ENCODE measurements at places on chromosomes 7 and 10. TPM values are rescaled to one million over a fixed set of nuclear protein-coding genes. Genes with fewer than 3 reads are reported as not detected.

GRCh38 chr7:131011432-131011742, 277.4 kb upstream of the KLF14 start:
- H3K36me3 ChIP-seq: no peaks in the 10 kb centered on the region
- H3K4me1 ChIP-seq: peaks cover 57% of the 10 kb centered on the region
- no peak for DNase-seq
- H3K27me3 ChIP-seq: no peaks in the 10 kb centered on the region

DNA sequence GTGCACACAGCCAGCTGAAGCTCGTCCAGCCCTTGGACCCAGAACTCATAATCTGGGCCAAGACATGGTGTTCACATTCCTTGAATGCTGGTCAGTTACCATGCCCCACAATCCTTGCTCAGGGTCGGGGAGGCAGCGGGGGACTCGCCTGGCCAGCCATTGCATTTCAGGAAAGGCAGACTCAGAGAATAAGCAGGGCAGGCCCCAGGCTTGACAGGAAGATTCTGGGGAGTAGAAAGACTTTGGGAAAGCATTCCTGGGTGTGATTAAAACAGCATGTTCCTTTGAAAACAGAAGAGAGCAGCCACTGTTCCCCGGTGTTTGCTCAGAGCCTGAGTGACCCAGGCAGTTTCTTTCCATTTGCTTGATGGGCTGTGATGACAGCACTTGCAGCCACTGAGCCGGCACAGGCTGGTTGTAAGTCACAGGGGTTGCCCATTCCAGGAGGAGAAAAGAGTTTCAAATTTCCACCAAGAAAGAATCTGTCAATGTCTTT, 473.7 kb downstream of the TYW1 start:
- no peaks in the 10 kb centered on the region for H3K4me1 ChIP-seq
- no peak overlapping the region for H3K4me3 ChIP-seq
- no peak overlapping the region for H3K27ac ChIP-seq
- no peak for DNase-seq

DNA sequence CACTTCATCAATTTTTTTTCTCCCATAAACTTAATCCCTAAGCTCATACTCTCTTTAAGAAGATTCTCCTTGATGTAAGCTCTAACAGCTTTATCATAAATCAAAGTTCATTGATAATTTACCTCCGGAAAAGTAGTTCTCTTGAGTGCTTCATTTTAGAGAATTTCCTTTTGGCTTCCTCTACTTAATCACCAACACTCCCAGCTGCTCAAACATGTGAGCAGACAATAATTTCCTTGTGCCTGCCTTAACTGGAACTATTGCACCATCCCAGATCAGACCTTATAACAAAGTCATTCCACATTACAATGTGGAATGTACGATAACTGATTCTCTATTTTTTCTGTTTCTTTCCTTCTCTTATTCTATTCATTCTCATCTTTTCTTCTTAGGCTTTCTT, 5.9 kb downstream of the FEZF1 start:
- H3K36me3 ChIP-seq: no peaks in the 10 kb centered on the region
- no peak for DNase-seq
- H3K27me3 ChIP-seq: peaks cover 39% of the 10 kb centered on the region
- no peaks in the 10 kb centered on the region for H3K4me1 ChIP-seq

DNA sequence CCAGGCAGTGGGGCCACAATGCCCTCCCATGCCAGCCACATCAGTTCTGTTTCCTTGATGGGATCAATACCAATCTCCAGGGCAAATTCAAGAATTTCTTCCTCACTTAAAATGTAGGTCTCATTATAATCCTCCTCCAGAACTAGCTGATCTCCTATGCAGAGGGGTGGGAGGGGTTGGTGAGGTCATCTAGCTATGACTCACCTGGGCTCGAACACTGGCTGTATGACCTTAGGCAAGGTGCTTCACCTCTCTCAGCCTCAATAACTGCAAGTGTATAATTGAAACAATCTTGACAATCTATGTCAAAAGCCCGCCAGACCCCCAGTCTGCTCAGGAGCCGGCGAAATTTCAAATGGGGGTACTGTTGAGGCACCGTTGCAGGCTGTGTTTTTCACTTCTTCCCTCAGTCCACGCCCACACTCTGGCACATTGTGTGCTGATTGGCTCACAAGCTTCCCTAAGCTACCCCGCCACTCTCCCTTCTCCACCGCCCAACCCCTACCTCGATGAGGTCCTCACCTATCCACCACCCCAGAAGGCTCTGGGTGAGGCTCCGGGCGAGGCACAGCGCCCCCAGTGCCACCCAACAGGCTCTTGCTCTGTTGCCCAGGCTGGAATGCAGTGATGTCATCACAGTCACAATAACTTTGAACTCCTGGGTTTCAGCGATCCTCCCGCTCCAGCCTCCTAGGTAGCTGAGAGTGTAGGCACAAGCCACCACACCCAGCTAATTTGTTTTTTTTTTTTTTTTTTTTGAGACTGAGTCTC, 70.5 kb downstream of the ZNF22 start:
- no peak for DNase-seq
- H3K27ac ChIP-seq: no peak overlapping the region
- H3K4me1 ChIP-seq: no peaks in the 10 kb centered on the region

DNA sequence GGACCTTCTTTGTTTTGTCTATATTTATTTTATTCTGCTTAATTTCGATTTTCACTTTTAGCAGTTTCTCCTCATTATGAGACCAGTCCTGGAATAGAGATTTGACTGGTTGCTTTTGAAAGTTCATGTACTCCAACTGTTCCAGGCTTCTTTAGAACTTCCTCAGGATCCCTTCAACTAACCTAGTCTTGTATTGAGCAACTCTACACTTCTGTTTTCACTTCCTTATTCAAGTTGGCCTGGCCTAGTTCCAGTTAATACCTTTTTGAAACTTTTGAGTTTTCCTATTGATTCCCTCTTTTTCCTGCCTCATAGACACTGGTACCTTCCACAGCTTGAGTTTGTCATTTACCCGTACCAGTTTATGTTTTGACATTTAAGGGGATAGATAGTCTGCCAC, 421.7 kb downstream of the ATRNL1 start:
- no peaks in the 10 kb centered on the region for H3K36me3 ChIP-seq
- no peak overlapping the region for H3K4me3 ChIP-seq
- no peaks in the 10 kb centered on the region for H3K4me1 ChIP-seq
- no peak for DNase-seq
- no peaks in the 10 kb centered on the region for H3K27me3 ChIP-seq
- no peak overlapping the region for H3K27ac ChIP-seq

DNA sequence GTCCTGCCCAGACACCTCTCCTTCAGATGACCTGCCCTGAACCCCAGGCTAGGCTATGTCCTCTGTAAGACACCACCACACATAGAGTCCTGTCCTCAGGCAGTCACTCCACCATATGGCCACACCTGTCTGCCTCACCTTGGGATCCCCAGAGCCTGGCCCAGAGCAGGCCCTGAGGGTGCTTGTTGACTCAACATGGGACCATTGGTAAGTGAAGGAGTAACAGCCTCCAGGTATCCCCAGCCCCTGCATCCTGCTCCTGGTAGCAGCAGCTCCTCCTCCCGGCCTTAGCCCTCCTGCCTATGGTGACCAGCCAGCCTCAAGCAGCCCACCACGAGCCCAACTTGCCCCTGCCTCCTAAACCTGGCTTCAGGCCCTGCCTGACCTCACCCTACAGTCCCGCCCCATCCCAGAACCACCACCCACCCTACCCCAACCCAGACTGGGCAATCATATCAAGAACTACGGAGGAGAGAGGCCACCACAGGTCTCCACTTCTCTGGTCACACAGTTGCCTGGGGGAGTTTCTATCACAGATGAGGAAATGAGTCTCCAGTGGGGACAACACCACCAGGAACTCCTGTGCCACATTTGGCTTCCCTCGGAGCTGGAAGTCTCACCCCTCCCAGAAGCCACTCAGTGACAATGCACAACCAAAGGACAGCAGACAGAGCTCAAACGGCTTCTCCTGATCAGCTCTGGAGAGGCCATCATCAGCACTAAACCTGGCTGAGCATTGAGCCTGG, 136.6 kb downstream of the GRID1 start:
- no peak overlapping the region for H3K4me3 ChIP-seq
- no peaks in the 10 kb centered on the region for H3K27me3 ChIP-seq

DNA sequence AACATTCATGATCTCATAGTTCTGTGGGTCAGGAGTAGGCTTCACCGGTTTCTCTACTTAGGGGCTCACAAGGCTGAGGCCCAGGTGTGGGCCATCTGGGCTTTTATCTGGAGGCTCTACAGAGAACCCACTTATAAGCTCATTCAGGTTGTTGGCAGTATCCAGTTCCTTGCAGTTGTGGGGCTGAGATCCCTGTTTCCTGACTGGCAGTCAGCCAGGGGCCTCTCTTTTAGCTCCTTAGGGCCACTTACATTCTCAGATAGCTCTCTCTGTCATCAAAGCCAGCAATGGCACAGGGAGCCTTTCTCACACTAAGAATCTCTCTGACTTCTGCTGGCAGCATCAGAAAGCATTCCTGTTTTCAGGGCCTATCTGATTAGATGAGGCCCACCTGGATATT, 18.2 kb upstream of the HECTD2 start:
- DNase-seq: no peak
- no peak overlapping the region for H3K27ac ChIP-seq
- no peaks in the 10 kb centered on the region for H3K36me3 ChIP-seq
- H3K4me3 ChIP-seq: no peak overlapping the region
- no peaks in the 10 kb centered on the region for H3K27me3 ChIP-seq

DNA sequence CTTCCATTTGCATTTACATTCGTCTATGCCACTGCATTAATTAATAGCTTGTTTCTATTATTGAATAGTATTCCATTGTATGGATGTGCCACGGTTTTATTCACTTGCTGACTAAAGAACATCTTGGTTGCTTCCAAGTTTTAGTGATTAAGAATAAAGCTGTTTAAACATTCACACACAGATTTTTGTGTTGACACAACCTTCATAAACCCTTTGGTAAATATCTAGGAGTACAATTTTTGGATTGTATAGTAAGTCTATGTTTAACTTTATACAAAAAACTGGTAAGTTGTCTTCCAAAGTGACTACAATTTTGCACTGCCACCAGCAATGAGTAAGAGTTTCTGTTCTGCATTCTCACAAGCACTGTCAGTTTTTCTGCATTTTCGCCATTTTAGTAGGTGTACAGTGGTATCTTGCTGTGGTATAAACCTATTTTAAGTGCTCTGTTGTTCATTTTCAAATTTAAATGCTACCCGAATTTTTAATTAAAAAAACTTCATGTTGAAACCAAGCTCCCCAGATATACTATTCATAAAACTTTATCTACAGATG, 121.4 kb downstream of the RNF133 start:
- H3K27me3 ChIP-seq: no peaks in the 10 kb centered on the region
- DNase-seq: no peak
- H3K4me1 ChIP-seq: no peaks in the 10 kb centered on the region
- no peak overlapping the region for H3K4me3 ChIP-seq

GRCh38 chr10:17918187-17918903, 33.4 kb upstream of the SLC39A12 start:
- no peaks in the 10 kb centered on the region for H3K27me3 ChIP-seq
- no peak for DNase-seq
- H3K36me3 ChIP-seq: no peaks in the 10 kb centered on the region
- H3K4me3 ChIP-seq: no peak overlapping the region
- no peaks in the 10 kb centered on the region for H3K4me1 ChIP-seq
- no peak overlapping the region for H3K27ac ChIP-seq

- H3K36me3 ChIP-seq: no peaks in the 10 kb centered on the region
- no peak overlapping the region for H3K4me3 ChIP-seq
- no peaks in the 10 kb centered on the region for H3K4me1 ChIP-seq
- no peak overlapping the region for H3K27ac ChIP-seq
- no peaks in the 10 kb centered on the region for H3K27me3 ChIP-seq
Measured at GRCh38 chr10:77582710-77583115, 54.9 kb downstream of the KCNMA1 start.

CADPS2 gene
- not detected for total RNA-seq

ITGA8 gene
- not detected for total RNA-seq

Measured in B cell (primary cell).